ENCODE measurements at places on chromosomes 1 and 21. TPM values are rescaled to one million over a fixed set of nuclear protein-coding genes. Genes with fewer than 3 reads are reported as not detected.

RHBDL2 gene
- total RNA-seq = not detected

ATP1A2 gene
- 211 TPM for total RNA-seq

S100A14 gene
- total RNA-seq = not detected

ZFYVE9 gene
- 29.1 TPM for total RNA-seq

SPRR2D gene
- not detected for total RNA-seq

MIXL1 gene
- total RNA-seq = not detected

DNA sequence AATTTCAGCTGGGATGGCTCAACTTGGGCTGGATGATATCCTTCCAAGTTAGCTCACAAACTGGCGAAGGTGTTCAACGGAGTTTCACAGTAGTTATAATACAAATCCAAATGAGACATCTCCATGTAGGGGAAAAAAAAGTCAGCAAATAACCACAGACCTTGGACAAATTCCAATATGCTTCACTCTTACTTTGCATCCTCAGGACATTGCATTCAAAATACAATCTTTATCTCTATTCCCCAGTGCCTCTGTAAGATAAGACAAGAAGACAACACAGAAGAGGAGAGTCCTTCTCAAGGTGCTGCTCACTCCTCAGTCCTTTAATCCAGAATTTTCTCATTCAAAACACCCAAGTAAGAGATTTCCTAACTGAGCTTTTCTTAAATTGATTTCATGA, 1797.7 kb downstream of the MRPL39 start:
- DNase-seq = no peak

- DNase-seq = no peak
Measured at GRCh38 chr21:42030311-42030710, 20.2 kb upstream of the ZBTB21 start.

GRCh38 chr21:35525443-35525842, 476.3 kb upstream of the RUNX1 start:
- DNase-seq = no peak

DNA sequence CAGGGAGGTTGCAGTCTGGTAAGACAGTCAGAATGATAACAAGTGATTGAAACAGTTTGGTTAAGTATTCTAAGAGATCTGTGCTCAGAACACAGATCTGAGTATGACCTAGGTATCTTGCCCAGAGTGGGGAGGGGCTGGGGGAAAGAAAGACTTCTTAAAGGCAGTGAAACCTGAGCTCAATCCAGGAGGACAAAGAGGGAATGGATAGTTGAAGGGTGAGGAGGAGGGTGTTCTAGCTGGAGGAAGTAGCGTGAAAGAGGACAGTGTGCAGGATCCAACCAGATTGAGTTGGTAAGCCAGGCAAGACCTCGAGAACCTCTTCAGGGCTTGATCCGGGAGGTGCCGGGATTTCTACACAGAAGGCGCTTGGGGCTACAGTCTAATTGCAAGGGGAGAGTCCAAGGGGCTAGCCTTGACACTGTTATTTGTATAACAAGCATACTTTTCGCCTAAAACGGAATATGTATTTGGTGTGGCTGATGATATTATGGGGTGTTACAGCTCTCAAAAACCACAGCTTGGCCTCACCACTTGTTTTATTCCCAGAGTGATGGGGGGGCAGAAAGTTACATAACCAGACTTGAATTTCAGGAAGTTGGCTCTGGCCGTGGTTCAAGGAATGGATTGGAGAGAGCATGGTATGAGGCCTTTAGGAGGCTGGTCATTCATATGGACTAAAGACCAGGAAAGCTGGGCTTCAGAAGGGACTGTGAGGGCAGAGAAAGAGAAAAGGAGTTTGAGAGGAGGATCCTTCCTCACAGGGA, 19.1 kb downstream of the RCSD1 start:
- peak; percentile 36 for DNase-seq

GRCh38 chr1:89529196-89529595, 4.6 kb downstream of the LRRC8B start:
- DNase-seq = no peak

- no peak for DNase-seq
Measured at GRCh38 chr1:246508897-246509688, 2.0 kb upstream of the SMYD3 start.

GRCh38 chr1:81340239-81340638, 460.5 kb upstream of the ADGRL2 start:
- peak; percentile 8 for DNase-seq

DNA sequence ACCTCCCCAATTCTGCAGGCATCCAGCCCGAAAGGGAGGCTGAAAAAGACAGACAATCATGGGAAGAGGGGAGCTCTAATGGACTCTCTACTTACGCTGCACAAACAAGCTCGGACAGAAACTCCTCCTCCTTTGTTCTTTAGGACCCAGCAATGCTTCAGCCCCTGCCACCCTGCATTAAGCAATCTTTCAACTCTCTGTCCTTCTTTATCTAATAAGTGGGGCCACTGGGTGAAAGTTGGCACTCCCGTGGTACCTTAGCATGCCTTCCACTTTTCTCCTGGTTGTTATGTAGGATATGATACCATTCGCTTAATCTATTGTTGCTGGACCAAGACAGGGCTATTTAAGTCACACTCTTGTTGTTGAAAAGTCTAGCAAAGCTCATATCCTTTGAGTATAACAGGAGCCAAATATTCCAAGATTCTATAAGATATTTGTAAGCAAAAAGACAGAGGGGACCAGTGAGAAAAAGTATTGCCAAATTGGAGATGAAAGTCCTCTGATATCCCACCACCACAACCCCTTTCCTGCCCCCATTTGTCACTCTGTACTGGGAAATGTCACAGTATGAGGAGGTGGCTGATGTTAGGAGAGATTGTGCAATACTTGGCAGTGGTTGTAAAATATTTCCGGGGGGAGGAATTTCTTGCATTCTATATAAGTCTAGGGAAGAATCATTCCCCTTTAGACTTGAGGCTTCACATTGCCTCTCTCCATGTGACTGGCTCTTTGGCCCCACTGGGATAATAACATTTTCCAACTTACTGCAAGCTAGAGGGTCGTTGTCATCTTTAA, 137.3 kb upstream of the GJB5 start:
- no peak for DNase-seq

DNA sequence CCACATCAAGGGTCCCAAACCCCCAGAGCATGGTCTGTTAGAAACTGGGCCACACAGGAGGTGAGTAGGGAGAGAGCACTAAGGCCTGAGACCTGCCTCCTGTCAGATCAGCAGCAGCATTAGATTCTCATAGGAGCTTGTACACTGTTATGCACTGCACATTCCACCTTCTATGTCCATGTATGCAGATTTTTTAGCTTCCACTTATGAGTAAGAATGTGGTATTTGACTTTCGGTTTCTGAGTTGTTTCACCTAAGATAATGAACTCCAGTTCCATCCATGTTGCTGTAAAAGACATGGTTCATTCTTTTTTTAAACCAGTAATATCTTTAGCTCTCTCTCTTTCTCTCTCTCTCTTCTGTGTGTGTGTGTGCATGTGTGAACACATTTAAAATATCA, 663 bp upstream of the GBP6 start:
- DNase-seq = no peak

- DNase-seq = no peak
Measured at GRCh38 chr1:233485385-233485784, 128.5 kb upstream of the KCNK1 start.

DNA sequence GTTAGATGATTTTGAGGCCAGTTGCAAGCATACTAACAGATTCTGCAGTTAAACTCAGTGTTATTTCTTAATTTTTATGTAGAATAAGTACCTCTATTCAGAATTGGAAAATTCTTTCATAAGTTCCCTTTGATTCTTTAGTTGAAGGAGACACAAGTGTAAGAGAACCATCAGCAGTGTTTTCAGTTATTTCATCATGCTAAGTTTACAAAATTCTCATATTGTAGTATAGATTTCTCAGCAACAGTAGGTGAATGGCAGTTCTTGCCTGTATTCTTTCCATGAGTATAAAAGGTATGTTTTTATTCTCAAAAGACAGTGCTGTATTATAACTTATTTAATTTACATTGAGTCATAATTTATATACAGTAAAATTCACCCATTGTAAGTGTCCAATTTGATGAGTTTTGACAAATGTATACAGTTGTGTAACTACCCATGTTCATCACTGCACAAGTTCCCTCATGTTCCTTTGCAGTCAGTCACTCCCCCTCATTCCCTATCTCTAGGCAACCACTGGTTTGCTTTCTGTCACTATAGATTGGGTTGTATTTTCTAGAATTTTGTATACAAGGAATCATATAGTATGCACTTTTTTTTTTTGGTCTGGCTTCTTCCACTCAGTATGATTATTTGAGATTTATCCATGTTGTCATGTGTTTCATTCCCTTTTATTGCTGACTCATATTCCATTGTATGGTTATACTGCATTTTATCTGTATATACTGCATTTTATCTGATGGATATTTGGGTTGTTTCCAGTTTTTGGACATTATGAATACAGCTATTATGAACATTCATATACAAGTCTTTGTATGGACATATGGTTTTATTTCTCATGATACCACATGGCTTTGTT, 3.9 kb downstream of the RPS6KC1 start:
- no peak for DNase-seq

DNA sequence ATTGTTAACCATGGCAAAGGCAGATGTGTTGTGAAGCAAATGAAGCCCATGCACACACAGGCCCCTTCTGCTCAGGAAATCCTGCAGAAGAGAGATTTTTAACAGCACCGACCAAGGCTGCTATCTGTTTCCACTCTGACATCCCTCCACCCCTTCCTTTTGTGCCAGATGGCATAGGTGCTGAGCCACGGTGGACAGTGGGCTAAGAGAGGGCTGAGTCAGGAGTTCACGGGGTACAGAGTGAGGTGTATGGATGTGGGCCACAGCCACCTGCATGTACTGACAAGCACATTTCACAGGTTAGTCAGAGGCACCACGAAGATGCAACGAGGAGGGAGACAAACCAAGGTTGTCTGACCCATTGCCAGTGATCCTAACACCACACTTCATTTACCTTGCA, 9.5 kb downstream of the RSPH1 start:
- DNase-seq = no peak

- DNase-seq = no peak
Measured at GRCh38 chr1:151060657-151061421, 642 bp downstream of the MLLT11 start.

GRCh38 chr1:160209321-160210046, 4.3 kb downstream of the PEA15 start:
- DNase-seq = no peak

DNA sequence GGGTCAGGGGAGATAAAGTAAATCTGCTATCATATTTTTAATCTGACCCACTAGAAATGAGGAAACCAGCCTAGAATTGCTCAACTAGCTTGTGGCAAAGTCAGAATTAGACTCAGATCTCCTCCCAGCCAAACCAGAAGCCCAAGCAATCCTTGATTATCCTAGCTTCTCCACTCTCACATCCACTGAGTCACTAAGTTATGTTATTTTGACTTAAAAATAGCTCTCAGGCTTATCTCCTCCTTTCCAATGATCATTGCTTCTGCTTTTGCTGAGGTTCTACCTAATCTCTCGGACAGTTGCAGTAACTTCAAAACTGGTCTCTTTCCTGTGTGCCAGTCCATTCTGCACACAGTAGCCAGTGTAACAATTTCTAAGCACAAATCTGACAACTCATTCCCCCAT, 22.9 kb downstream of the OVAAL start:
- no peak for DNase-seq

- DNase-seq = no peak
Measured at GRCh38 chr1:34844252-34844634, 15.3 kb downstream of the SMIM12 start.

GRCh38 chr21:15928686-15929425, 199.1 kb downstream of the USP25 start:
- no peak for DNase-seq

DNA sequence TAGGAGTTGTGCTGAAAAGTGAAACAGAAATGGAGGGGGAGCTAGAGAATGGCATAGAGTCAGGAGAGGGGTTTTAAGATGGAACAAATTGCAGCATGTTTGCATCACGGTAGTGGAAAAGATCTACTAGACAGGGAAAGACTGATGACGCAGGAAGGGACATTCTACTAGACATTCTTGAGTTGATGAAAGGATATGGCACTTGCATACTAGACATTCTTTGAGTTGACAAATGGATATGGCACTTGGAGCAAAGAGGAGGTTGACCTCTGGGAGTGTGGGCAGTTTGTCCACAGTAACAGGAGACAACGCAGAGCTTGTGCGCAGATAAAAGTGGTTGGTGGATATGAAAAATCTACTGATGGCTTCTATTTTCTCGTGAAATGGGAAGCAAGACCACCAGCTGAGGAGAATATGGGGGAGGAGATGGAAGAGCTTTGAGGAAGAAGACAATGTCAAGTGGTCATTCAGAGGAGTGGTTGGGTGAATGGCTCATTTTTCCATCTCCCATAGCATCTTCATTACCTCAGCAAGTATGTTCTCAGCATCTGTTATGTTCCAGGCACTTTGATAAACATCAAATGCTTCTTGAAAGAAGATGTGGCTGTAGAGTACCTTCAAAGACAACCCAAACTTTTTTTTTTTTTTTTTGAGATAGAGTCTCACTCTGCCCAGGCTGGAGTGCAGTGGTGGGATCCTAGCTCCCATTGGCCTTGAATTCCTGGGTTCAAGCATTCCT, 2.4 kb upstream of the CTPS1 start:
- DNase-seq = no peak

DNA sequence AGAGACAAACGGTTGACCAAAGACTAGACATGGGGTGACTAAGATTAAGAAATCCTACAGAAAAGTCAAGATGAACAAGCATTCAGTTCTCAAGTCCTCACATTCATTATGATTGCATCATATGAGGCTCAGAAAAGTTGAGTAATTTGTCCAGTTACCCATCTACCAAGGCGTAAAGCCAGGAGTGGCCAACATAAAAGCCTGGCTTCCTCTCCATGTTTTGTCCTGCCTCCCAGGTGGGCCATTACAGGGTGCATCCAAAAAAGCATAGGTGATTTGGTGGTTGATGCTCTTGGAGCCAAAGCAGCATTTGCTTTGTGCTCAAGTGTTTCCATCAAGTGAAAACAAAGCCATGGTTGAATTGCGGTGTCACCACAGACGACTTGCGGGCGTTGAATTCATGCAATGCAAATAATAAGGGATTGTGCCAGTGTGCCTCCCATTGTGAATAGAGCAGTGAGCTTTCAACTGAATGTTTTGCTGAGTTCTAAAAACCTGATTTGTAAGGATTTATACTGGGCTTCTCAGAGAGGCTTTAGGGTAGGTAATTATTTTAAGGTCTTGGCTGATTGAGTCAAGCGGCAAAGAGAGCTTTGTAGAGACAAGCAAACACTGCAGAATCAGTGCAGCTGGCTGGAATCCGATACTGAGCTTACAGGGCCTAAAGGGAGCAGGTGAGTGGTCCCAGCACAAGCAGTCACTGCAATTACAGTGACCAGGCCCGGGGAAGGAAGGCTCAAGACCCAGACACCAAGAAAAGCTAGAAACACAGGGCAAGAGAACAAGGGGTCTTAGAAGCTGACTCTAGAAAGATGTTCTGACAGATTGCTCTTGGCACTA, 54.1 kb downstream of the KCNJ15 start:
- DNase-seq = no peak

GRCh38 chr1:55007625-55008024, 8.9 kb downstream of the BSND start:
- no peak for DNase-seq

GRCh38 chr1:186762653-186763052, 66.1 kb upstream of the PLA2G4A start:
- DNase-seq = no peak
